Activated naive CD4-positive, alpha-beta T cell treated with anti-CD3 and anti-CD28 coated beads for 36 hours (primary cell): ENCODE measurements at places on chromosomes 5 and 9.

- peak; percentile 73 for DNase-seq
Measured at GRCh38 chr5:52989781-52990527, 802 bp downstream of the ITGA2 start.

DNA sequence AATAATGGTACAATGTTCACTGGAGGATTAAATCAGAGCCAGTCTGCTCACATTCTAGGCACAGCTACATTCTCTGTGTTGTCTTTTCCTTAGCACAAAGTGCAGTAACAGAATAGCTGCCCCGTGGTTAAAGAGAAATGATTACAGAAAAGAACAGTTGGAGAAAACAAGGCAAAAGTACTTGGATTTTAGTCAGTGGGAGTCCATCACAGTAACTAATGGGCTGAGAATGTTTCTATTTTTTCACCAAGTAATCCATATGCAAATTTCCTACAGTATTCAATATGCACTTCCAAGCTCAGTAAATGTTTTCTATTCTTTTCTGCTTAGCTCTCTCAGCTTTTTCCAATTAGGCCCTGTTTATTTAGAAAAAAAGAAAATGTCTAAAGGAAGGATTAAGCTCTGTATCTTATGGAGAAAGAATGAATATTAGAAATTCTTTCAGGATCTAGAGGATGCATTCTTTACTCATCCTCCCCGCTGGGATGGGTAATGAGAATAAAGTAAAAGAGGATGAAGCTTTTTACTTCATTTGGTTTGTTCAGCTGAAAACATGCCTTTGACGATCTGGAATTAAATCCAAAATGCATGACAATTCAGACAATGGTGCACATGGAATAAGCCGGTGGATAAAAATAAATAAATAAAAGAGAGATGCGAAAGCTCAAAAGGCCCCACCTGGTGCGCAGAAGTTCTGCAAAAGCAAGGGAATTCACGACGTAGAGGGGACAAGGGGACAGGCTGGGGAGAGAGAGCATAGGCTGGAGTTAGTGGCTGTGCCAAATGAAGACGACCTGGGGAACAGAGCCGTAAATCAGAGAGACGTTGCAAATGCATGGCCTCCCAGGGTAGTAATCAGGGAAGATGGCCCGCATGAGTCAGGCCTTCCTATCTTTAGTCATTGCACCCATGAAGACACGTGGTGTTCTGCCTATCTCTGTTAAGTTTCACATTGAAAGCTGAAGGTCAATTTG is 345.2 kb downstream of the GLIS3 start:
- DNase-seq, result peak; percentile 24

- no peak for DNase-seq
Measured at GRCh38 chr5:135491552-135492318, 39.6 kb upstream of the TIFAB start.

DNA sequence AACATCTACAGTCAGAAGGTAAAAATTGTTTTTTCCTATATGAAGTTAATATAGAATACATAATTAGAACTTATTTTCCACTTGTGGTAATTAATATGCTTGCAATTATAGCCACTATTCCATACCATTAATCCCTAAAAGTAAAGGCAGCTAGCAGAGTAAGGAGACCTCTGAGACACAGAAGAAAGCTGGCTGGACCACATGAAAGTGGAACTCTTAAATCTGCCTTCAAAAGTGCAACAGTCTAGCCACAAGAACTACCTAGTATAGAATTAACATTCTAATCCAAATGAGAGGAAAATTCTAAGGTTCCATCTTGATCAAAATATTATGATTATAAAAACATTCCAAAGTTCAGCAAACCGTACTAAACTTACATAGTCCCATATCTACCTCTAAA is 37.6 kb downstream of the ARL15 start:
- no peak for DNase-seq

DNA sequence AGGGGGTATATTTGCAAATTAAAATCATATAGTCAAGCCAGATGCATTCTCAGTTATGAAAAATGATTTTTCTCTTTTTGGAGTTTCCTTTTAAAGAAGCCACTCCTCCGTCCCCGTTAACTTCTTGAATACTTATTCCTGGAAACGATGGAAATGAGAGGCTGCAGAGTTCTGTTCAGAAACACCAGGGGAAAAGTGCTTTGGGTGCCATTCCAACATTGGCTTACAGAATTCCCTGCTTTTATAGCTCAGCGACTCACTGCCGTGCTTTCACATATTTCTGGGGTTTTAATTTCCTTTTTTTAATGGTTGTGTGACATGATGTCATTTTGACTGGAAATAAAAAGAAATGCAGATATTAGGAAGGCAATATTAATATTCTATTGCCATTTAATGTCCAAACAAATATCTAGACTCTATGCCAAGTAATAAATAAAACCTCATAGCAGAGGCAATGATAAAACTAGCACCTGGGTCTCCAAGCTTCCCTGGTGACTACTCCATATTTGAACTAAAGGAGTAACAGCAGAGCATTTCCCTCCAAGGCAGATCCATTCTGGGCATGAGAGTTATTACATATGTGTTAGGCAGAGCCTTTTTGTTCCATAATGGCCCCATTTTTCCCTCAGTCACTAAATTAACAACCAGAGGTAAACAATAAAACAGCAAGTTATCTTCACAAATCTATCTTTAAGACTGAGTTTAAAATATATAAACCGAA is 363.4 kb downstream of the EBF1 start:
- no peak for DNase-seq

DNA sequence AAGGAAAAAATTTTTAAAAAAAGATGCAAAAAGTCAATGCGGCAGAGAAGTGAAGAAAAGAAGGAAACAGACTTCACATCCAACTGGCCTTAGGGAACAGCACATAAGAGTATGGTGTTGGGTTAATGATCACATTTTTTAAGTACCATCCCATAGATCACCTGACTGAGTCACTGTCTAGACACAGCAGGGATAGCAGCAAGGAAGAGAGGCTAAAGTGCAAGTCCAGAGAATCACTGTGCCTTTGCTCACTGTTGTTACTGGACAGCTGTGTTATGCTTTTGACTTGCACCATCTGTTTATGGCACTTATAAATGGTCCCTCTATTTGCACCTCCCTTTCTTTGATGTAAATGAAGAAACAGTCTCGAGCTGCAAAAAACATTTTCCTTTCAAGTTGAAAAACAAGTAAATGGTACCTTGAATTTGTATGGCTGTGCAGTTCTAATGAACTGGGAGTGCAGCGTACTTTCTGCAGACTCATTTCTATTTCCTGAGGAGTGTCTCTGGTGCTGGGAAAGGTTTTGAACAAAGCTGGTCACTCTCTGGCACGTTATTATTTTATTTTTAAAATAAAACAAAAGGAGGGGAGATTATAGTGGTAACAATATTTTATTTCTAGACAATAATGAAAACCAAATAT is 84.2 kb downstream of the TRPM6 start:
- DNase-seq, result no peak

GRCh38 chr5:79712741-79713140 is 23.1 kb downstream of the CMYA5 start:
- no peak for DNase-seq

GRCh38 chr5:179488491-179488890 is 61.9 kb upstream of the RUFY1 start:
- no peak for DNase-seq

- no peak for DNase-seq
Measured at GRCh38 chr5:36719282-36719681, 112.9 kb downstream of the SLC1A3 start.

DNA sequence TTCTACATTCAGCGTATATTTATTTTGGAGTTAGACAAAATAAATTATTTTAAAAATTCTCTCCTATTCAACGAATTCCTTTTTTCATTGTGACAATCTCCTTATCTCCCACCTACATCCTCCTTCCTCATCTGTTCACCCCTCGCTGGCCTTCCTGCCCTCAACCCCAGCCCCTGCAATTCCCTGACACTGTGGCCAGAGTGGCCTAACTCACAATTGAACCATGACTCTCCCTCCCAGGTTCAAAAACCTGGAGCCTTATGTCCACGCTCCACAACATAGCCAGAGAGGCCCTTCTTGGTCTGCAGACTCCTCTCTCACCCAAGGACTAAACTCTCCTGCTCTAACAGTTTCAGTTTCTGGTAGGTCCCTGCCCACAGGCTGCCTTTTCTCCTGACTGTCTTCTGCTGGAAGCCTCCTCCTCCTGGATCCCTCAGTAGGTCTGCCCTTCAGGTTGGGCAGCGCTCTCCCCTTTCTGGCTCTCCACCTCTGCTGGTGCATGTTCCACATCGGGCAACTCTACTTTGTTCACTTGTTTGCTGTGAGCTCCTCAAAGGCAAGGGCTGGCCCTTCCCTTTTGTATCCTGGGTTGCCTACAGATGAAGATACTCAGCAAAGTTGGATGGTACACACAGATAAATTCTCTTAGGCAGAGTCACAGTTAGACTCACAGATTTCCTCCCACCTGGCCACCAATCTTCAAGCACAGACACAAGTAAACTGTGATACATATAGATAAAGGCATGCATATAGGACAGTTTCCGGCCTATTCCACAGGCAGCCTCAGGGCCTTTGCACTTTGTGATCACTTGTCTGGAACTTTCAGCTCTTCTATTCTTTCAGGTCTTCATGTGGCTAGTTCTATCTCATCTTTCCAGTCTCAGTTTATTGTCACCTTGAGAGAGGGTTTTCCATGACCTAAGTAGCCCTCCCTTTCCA is 19.8 kb upstream of the MYORG start:
- no peak for DNase-seq

GRCh38 chr5:83590966-83591365 is 119.4 kb downstream of the VCAN start:
- DNase-seq, result no peak

DNA sequence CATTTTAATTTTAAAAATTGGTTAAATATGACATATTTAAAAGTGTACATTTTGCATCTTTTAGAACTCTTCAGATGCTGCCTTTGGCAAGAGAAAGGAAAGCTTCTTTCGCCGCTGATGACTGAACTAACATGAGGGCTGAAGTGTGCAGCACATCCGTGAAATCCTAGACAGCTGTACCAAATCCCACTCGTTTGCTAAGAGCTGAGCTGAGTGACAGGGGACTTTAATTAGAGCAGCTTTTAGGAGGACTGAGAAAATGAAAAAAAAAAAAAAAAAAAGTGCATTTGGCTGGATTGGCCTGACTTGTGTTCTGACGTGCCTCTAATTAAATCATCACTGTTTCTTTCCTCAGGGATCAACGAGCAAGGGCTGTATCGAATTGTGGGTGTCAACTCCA is 271.3 kb downstream of the ARHGAP26 start:
- DNase-seq, result no peak

DNA sequence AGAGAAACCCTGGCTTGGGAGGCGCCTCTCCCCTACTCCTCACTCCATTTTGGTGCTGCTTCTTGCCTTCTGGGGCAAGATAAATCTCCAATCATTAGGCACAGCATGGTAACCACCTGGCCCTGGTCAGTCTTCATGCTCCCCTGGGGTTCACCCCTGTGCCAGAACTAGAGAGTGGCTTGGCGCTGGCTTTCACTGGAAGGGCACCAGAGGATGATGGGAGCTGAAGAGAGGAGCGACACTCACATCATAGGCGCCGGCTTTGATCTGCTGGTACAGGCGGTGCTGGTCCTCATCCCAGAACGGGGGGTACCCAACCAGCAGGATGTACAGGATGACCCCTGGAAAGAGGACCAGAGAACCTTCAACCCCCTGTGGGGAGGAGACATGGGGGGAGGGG is 38.1 kb downstream of the CAMK2A start:
- DNase-seq, result no peak

GRCh38 chr5:80761966-80762365 is 107.2 kb upstream of the DHFR start:
- DNase-seq, result no peak

DNA sequence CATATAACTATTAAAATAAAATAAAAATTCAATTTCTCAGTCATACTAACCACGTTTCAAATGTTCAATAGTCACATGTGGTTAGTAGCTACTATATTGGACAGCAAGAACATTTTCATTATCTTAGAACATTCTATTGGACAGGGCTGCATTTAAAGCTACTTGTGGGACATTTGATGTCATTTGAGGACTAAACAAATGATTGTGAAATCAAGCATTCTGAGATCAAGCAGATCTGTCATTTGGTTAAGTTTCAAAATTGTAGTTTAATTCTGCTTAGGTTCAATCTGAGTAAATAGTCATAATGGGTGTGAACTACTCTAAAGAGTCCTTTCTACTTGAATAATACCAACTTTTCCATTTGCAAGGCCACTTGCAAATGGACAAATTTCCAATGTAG is 226.9 kb upstream of the C9orf72 start:
- DNase-seq, result no peak

GRCh38 chr5:135501965-135502364 is 33.8 kb downstream of the NEUROG1 start:
- DNase-seq, result no peak

- DNase-seq, result no peak
Measured at GRCh38 chr5:146475190-146475780, 28.2 kb downstream of the TCERG1 start.

DNA sequence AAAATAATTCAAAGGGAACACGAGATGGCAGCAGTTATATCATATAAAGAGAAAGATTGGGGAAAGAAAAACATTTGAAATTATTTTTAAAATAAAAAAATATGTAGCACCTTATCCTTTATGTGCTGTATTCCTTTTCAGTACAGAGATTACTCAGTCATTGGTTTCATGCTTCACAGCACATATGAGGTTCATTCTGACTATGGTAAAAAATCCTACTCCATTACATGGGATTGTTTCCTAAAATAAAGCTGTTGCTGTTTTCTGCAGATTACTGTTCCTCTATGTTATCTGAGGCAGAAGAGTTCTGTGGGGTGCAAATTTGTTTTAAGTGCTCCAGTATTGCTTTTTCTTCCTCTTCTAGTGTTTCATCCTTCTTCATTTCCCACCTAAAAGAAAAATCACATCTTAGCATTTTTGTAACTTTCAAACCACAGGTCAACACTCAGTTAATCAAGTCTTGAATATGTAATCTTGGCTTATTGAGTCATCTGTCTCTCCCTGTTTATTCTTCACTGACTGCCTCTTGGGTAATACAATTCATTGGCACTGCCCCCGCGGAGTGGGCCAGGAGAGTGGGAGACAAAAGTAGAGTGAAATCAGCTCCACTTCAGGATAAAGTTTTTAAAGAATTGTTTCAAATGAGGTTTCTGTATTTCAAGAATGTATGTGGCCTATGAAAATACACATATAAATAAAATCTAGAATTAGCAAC is 412.5 kb upstream of the POU5F2 start:
- DNase-seq, result no peak

GRCh38 chr5:157049605-157050004 is 9.3 kb downstream of the HAVCR1 start:
- DNase-seq, result no peak

DNA sequence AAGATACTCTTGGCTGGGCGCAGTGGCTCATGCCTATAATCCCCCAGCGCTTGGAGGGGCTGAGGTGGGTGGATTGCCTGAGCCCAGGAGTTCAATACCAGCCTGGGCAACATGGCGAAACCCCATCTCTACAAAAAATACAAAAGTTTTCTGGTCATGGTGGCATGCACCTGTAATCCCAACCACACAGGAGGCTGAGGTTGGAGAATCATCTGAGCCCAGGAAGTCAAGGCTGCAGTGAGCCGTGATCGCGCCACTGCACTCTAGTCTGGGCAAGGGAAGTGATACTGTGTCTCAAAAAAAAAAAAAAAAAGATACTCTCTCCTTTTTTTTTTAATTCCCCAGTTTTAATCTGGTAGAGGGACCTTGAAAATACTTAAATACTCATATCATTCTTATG is 15.0 kb downstream of the ANKRD33B start:
- DNase-seq, result peak; percentile 47
